ENCODE measurements at places on chromosomes 7 and 10.

- no peak for DNase-seq
These were observed 1168.7 kb upstream of the CELF2 start for GRCh38 chr10:9848981-9849380.

- no peak for DNase-seq
These were observed 34.8 kb upstream of the SDK1 start for GRCh38 chr7:3266240-3266639.

DNA sequence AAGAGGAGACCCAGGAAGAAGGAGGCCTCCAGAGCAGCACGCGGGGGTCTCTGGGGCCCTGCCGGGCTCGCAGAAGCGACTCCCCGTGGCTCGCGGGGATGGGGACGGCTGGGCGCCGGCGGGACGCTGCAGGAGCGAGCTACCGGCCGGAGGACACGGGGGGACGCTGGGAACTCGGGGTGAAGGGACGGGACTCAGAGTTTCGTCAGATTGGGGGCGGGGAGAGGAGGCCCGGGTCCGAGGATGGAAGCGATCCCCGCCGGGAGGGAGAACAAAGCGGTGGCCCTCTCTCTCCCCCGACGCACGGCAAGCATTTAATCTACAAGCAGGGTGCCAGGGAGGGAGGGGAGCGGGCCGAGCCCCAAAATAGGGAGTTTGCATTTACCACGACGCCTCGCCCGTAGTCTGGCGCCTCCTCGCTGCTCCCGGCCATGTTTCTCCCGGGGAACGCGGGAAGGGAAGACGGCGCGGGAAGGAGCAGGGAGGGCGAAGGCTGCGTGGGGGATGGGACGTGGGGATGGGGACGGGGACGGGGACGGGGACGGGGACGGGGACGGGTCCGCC is at the start of gene PRTFDC1:
PRTFDC1 (minus strand) TSS at position 464 of the 564 bp plus-strand sequence; CDS start at position 433, 31 bp downstream.
- DNase-seq = peak; percentile 23

GRCh38 chr10:71396084-71396710 is 523 bp upstream of the CDH23 start:
- peak; percentile 30 for DNase-seq

DNA sequence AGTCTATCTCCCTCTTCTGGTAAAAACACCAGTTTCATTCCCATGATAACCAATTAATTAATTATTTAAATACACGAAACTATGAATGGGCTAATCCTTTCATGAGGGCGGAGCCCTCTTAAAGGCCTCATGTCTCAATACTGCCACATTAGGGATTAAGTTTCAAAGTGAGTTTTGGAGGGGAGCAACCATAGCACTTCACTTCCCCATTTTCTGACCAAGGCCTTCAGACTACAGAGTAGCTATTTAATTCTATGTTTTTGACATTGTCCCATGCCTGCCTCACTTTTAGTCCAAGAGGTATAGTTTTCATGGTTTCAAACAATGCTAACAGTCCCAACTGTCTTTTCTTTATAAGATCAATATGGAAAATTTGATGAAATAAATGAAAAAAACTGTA is 618.6 kb downstream of the ZWINT start:
- DNase-seq = no peak

DNA sequence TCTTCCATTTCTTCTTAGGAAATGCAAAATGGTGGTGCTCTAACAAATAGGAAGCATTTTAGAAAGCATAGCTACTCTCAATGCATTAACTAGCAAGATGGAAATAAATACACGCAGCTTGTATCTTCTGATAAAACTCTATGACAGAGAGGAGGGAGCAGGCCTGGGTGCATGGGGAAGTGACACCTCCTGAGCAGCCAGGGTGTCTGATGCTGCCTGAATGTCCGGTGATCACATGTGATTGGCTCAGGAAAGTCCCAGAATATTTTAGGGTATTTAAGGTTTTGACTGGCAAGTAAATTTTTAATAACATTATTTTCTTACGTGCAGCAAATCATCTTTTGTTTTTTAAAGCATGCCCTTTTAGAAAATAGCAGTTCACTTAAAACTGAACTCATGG is 261.0 kb upstream of the KLF6 start:
- DNase-seq = no peak

GRCh38 chr10:98338896-98339295 is 70.9 kb upstream of the LOXL4 start:
- no peak for DNase-seq

DNA sequence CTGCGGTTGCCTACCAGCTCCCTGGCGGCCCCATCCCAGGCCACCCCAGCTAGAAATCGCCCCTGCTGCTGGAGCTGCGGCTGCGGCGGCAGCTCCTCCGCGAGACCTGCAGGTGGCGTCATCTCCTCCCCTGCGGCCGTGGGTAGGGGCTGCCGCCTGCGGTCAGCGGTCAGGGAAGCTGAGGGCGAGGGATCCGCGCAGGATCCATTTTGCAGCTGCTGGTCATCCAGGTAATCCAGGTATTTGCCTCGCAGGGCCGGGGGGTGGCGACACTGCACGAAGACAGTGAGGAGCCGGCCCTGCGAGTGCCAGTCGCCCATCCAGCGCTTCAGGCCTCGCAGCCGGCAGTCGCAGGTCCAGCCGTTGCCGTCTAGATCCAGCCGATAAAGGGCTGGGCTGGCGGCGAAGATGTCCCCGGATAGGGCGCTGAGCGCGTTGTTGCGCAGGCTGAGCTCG is 1.5 kb downstream of the TRIL start:
- peak; percentile 73 for DNase-seq

DNA sequence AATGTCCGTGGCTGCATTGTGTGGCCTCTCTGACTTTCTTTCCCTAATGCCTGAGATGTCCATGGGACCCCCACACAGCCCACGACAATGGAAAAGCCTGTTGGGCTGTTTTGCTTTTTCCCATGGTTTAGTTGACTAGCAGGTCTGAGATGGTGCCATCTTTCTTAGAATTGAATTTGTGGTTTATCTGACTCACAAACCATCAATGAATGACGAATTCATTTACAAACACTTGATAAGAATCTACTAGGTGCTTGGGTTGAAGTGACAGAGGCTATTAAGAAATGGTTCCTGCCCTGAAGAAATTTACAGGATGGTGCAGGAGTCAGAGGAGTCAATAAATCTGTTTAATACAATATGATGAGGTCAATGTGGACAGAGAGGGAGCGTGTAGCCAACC is 75.4 kb downstream of the OTUD1 start:
- no peak for DNase-seq

GRCh38 chr7:55642266-55642665 is 70.0 kb upstream of the VOPP1 start:
- no peak for DNase-seq

GRCh38 chr10:62017491-62017870 is 116.0 kb downstream of the ARID5B start:
- DNase-seq = no peak

- no peak for DNase-seq
These were observed 27.1 kb downstream of the PRLHR start for GRCh38 chr10:118568327-118568848.

DNA sequence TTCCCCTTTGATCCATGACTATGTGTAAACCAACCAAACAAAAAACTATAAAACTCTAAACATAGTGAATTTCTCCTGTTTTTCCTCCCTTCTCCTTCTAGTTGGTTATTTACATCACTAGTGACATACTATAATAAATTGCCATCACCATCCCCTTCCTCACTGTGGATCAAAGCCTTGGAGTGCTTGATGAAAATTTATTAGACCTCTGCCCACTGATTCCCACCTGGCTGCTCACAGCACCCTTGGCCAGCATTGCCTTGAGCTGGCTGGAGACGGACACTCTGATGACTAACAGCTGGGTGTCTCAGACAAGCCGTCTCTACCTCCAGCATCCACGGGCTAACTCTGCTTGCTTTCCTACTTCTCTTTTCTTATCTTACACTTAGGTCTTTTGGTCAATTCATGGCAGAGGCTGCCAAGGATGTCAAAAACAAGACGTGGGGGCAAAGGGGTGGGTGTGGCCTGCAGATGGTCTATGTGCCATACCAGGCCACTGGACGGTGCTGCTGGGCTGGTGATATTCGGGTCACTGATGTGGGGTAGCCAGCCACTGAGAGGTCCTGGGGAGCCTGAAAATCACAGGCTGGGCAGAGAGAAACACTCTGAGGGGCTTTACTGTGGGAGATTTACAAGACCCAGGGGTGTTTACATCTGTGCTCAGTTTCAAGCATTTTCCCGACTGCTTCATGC is 207.8 kb downstream of the TAX1BP1 start:
- DNase-seq = no peak

DNA sequence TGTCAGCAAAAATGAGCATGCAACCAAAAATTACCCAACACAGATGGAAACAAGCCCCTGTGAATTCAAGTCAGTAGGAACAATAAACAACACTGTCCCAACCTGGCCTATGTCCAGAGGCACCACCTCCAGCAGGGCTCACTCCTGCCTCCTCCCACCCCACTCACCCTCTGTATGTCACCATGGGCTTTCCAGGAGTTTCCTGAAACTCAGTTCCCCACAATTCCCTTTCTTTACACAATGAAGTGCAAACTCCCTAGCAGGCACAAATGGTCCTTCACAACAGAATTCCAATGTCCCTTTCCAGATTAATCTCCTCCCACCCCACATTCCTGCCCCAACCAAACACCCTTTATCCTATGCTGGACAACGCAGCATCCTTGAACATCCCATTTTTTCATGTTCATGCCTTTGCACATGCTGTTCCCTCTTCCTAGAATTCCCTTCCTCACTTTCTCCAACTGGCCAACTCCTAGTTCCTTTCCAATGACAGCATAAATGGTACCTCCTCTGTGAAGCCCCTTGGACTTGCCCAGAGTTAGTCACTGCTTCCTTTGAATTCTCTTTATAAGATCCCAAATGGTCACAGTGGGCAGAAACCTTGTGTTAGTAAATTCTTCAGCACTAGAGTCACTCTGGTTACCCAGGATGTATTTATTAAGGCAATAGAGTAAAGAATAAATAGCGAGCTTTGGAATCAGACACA is 157.5 kb downstream of the SLIT1 start:
- no peak for DNase-seq

DNA sequence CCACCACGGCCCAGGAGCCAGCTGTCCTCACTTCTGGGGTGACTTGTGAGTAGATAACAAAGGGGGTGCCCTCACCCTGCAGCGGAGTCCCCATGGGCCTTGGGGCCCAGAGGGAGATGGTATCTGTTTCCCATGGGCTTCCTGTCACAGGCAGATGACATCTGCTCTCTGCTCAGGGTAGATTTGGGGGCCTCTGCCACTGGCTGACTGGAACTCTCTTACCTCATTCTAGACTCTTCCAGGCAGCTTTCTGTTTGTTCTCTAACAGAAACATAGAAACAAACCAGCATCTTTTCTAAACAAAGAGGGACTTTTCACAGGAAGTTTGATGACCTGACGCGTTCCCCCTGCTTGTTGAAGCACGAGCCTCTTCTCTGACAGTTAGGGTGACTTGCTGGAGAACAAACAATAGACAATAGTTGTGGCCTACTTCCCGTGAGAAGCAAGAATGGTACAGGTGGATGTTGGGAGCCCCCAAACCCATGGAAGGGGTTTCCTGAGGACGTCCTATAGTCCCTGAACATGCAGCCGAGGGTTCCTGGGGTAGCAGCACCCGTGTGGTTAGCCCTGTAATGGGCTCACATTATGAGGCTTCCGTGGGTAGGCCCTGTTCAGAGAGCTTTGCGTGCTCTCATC is 61.6 kb downstream of the GRK5 start:
- no peak for DNase-seq

DNA sequence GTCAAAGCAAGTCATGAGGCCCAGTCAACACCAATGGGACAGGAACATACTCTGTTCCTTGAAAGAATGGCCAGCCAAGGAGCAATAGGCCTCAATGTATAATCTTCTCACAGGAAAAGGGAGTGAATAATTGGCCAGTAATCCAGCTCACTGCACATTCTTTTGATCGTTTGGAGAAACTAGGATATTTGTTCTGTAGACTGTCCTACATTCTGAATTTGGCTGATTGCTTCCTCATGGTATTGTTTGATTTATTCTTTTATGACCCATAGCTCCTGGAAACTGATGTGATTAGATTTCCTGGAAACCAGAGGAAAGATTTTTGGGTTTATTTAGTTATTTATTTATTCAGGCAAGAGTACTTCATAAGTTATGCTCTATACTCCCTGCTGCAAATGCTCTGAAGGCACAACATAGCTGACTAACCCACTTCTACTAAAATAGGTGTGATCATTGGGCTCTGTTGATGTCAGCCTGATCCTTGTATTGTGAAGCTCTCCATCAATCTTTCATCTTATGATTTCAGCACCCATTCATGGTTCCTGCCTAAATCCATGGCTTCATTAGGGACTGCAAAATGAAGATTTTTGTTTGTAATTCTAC is 745.2 kb downstream of the SUGCT start:
- DNase-seq = no peak

- DNase-seq = no peak
These were observed 251.2 kb upstream of the RHOBTB1 start for GRCh38 chr10:61195211-61195610.

- no peak for DNase-seq
These were observed 30.3 kb upstream of the IL6 start for GRCh38 chr7:22696541-22697228.

DNA sequence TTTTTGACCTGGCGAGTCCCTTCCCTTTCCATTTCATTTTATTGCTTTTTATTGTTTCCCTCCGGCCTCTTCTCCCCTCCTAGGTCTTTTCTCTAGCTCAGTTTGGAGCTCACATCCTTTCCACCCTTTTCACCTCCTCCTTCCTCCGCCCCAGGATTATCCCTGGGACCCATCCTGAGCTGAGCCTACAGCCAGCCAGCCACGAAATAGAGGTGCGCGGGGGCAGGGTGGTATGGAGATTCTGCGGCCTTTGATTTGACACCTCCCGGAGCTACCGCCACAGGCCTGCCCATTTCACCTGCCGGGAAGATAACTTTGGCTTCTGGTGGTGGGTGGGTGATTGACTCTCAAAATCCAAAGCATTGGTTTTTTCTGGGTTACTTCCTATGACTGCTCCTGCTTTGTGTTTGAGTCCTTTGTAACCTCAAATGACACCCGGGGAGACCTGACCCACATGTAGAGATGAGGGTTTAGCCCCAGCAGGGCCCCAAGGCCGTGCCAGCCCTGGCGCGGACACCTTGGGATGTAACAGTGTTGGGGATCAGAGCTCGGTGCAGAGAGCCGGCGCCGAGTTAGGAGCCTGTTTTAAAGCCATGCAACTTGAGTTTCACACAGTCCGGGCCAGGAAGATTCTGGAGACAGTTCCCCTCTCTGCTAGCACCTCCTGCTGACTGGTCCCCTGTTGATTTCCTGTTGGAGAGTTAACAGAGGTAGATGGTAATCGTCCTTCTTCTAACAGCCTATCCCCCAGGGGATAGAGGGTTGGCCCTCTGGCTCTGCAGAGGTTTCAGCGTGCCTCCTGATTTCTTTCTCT is 1.5 kb downstream of the DUSP5 start:
- peak; percentile 78 for DNase-seq

DNA sequence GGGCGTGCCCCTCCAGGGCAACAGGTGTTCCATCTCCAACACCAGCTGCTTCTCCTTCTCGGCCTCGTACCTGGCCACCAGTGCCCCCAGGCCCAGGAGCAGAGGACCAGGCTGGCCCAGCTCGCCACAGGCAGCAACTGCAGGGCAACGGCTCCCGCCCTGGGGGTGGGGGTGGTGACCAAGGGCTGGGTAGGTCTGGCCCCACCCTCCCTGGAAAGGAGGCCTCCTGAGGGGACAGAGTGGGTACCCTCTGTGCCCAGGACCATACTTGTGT is 22.1 kb upstream of the DRGX start:
- DNase-seq = peak; percentile 54
